Neural crest cell (in vitro differentiated cells): ENCODE measurements at places on chromosomes 4 and X. TPM values are rescaled to one million over a fixed set of nuclear protein-coding genes. Genes with fewer than 3 reads are reported as not detected.

DNA sequence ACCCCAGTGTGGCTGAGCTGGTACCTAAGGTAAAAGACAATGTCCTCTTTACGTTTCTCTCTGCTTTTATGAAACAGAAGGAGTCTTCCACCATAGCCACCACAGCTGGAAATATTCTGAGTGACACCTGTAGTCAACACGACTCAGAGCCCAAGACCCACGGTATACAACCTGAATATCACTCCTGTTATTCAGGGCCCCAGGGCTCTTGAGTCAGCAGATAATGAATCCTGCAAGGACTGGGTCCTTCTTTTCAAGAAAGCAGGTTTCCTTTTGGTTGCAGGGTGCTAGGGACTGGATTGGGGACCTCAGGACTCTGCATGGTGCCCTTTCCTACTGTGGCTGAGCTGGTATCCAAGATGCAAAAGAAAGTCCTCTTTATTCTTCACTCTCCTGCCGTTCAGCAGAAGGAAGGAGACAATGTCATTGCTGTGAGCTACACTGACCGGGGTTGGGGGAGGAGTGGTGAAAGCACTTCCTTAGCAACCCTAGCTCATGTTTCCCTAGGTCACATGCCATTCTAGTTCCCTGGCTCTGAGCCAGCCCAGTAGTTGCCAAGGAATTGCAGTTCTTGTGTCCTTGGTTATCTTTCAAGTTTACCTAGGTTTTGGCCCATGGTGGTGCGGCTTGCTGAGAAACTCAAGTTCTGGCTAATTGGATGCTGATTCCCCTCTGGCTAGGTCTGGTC is 23.7 kb upstream of the UNC5C start:
- DNase-seq, result no peak

Gene GPR119
- total RNA-seq, result not detected in 2 replicates

DNA sequence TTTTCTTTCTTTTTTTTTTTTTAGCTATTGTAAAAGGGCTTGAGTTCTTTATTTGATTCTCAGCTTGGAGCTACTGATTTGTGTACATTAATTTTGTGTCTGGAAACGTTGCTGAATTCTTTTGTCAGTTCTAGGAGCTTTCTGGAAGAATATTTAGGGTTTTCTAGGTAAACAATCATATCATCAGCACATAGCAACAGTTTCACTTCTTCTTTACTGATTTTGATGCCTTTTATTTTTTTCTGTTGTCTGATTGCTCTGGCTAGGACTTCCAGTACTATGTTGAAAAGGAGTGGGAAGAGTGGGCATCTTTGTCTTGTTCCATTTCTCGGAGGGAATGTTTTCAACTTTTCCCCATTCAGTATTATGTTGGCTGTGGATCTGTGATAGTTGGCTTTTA is 292.2 kb downstream of the GABRG1 start:
- no peak for DNase-seq

- no peak for DNase-seq
Observed at GRCh38 chr4:17155486-17155885, 257.0 kb upstream of the LDB2 start.

Gene NPY2R
- total RNA-seq, result not detected in 2 replicates

- DNase-seq, result no peak
Observed at GRCh38 chr4:188177997-188178675, 38.9 kb downstream of the TRIML1 start.

DNA sequence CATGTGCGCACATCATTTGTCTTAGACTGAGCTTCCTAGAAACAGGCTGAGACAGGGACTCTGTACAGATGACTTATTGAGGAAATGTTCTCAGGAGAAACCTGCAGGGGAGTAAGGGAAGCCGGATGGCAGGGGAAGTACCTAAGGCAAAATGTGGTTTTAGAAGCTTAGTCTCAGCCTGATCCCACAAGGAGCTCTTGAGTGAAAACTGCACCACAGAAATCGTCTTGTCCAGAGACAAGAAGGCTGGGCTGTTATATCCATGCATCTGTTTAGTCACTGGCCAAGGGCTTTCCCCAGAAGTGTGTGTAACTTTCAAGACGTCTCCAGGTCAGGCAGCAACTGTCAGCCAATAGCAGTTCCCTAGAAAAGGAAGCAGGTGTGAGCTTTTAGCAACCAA is 86.0 kb downstream of the FUNDC1 start:
- DNase-seq, result no peak

DNA sequence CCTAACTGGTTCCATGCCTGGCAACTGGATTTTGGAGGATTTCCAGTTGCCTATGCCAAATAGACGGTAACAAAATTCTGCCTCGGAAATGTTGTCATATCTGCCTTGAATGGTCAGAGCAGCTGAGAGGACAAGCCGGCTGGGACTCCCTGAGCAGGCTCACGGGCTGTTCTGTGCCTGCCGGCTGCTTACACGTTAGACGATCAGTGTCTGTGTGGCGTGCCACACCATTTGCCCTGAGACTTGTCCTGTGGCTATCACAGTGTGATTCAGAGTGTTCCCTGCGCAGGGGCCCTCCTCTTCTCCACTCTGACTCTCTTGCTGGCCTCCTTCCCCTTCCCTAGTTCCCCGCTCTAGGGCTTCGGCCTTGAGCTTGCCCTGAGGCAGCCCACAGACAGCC is 42.4 kb downstream of the RAI2 start:
- no peak for DNase-seq

Gene CTSO
- 1.3 and 1.7 TPM in 2 replicates for total RNA-seq

Gene PPEF1
- total RNA-seq, result 0.26 and 0.52 TPM in 2 replicates

DNA sequence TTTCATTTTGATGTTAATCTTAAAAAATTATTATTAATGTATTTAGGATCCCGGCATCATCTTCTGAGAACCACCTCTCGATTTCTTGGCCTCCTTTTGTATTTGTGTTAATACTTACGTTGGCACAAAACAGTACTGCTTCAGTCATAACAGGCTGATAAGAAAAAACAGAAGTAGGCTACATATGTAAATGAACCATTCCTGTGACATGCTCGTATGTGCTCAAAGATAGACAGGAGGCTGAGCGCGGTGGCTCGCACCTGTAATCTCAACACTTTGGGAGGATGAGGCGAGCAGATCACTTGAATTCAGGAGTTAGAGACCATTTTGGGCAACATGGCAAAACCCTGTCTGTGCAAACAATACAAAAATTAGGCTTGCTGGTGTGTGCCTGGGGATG is 109.4 kb upstream of the H2AZ1 start:
- DNase-seq, result no peak

Gene GPC4
- total RNA-seq, result 21.1 and 22.3 TPM in 2 replicates

Gene PAQR3
- total RNA-seq, result 28.1 and 28.8 TPM in 2 replicates

DNA sequence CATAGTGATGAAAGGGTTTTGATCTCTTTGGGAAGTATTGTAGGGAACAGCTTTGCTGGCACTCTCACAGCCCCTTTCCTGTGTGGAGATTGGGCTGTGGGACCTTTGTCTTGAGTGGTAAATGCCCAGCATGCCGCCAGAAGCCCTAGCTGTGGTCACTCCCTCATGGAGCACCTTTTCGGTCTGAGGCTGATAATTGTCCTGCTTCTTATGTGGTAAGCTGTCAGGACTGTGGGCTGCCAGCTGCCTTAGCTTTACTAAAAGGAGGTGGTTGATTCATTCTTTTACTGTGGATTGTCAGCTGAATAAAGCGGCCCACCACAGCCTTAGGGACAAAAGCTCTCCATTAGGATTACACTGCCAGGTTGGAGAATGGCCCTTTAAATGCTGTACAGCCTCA is 7.1 kb downstream of the PASD1 start:
- no peak for DNase-seq

Gene MAGEE1
- total RNA-seq, result 8.1 and 8.5 TPM in 2 replicates

Gene ZDHHC15
- 3.0 and 3.7 TPM in 2 replicates for total RNA-seq

Gene PRRG3
- 2.6 and 2.9 TPM in 2 replicates for total RNA-seq

- no peak for DNase-seq
Observed at GRCh38 chr4:171813526-171814250, 484 bp downstream of the GALNTL6 start.

- DNase-seq, result no peak
Observed at GRCh38 chr4:26108054-26108453, 194.0 kb downstream of the SMIM20 start.

Gene ODAPH
- total RNA-seq, result not detected in 2 replicates

GRCh38 chr4:146342600-146343192 is 128.4 kb downstream of the REELD1 start:
- DNase-seq, result peak; percentile 15

DNA sequence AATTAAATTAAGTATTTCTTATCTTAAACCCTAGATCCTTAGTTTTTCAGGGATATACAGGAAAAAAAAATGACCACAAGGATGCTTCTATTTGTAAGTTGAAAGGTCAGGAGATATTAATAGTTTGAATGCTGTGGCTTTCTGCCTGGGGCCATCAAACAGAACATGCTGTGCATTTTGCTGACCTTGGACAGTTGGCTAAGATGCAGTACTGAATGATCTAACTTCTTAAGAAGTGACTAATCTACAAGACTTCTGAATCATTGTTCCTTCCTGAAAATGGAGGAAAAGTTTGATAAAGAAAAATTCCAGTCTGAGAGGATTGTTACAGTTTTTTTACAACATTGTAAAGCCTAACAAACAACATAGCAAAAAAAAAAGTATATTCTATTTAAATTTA is 237.8 kb upstream of the JADE1 start:
- DNase-seq, result no peak

DNA sequence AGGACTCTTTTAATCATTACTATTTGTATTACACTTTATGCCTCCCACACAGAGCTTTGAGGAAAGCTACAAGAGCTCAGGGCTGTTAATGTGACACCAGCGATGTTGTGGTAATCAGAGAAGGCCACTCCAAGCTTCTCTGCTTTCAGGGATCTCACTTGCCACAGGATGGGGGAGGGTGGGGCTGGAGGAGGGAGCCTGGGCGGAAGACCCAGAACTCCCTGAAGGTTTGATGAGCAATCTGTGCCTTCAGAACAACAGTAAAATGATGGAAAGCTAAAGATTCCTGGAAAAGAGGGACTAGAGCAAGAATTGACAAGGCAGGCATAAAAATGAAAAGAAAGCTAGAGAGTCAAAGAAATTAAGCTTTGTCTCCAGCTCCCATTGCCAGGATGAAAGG is 75.6 kb downstream of the MAML3 start:
- no peak for DNase-seq

GRCh38 chr4:118981171-118981838 is 92.7 kb downstream of the SYNPO2 start:
- DNase-seq, result no peak

DNA sequence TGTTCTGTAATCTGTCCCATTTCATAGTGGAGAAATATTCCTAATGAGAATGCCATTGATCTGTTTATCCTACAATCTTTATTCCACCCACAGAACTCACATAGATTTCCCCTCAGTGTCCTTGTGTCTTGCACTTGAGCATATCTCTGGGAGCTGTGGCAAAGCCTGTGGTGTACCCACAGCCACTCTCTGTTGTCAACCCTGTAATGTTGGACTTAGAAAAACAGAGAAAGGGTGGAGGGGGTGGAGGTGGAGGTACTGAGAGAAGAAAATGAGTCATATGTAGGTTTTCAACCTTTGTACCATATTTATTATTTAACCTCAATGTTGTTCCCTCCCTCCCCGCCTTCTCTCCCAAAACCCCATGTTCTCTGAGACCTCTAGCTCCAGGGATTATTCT is 46.9 kb upstream of the TLL1 start:
- no peak for DNase-seq

DNA sequence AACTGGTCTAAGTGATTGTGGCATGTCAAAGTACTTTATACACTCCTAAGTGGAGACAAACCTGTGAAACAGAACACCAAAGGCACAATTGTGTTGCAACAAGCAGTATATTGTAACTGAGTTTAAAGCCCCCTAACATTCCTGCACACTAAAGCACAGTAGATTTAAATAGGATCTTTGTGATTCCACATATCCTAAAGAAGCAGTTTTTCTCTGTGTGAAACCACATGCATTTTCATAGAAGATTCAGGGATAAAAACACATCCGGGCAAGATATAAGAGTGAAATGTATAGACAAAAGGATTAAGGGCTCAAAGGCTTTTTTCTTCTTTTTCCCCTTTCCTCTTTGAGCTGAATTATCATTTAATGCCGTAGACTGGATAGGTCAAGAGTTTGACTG is 82.2 kb downstream of the ANK2 start:
- DNase-seq, result no peak

- DNase-seq, result no peak
Observed at GRCh38 chr4:15381806-15382338, 46.0 kb upstream of the C1QTNF7 start.

DNA sequence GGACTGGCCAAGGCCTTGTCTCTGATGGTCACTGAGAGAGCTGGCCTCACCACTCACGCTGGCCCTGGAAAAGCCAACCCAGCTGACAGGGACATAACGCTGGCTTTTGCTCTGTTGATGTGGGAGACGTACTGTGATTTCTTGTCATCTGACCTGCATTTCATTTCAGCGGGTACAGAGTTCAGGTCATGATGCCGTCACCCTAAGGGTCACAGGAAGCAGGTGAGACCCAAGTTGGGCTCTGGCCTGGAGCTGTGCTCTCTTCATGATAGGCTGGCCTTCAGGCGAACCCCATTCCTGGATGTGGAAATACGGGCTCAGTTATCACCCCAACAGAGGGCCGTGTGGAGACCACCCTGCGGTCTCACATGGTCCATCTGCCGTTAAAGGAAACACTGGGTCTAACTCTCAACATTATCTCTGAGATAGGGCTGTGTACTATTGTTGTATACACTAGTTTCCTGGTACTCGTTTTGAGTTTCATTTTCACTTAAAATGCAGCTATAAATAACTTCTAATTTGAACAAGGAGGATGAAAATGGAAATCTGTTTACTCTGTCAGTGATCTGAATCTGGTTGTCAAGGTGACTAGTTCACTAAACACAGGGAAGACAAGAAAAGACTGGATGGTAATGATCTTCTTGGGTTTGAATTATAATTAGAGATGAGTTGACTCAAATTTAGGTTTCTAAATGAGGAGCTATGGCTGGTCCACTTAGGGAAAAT is 89.1 kb downstream of the TBC1D9 start:
- no peak for DNase-seq

Gene SFRP2
- 197 and 203 TPM in 2 replicates for total RNA-seq

GRCh38 chr4:108425988-108426387 is 194.4 kb upstream of the RPL34 start:
- DNase-seq, result no peak

Gene FAAH2
- total RNA-seq, result 0.52 and 0.63 TPM in 2 replicates

- DNase-seq, result no peak
Observed at GRCh38 chr4:174099712-174100111, 183.8 kb downstream of the FBXO8 start.

Gene VCX3A
- 0.58 and 0.68 TPM in 2 replicates for total RNA-seq

GRCh38 chr4:18880871-18881270 is 859.3 kb upstream of the LCORL start:
- DNase-seq, result no peak

Gene MTCP1
- total RNA-seq, result 10.7 and 15.3 TPM in 2 replicates

DNA sequence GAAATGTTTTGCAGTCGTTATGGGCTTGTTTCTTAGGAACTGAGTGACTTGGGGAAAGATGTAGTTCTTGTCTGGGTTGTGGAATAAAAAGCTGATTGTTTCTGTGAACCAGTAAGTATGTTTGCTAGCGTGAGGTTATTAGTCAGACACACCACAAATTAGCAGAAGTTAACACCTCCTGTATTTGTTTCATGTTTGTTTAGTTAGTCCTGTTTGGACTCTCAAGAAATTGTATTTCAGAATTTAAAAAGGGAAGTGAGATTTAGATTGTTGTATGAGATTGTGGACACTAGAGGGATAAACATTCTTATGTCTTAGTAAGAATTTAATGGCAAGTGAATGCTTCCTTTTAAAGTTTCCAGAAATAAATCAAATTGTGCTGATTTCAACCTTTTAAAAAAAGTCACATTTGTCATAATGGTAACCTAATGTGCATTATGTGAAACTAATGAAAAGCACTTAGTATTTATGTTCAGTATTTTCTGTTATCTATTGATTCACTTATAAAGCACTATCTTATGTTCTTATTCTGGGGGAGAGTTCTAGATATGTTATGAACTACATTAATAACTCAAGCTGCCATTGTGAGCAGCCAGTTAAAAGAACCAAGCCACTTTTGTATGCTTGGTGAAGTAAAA is 25.6 kb downstream of the ATP10D start:
- no peak for DNase-seq
